ENCODE measurements at places on chromosomes 13 and 19. TPM values are rescaled to one million over a fixed set of nuclear protein-coding genes. Genes with fewer than 3 reads are reported as not detected.

BEST2 gene
- not detected for total RNA-seq

PCDH20 gene
- total RNA-seq, result under 0.01 TPM

FGF22 gene
- total RNA-seq, result not detected

CCDC194 gene
- total RNA-seq, result 0.07 TPM

CLEC4M gene
- not detected for total RNA-seq

ZFP82 gene
- 7.8 TPM for total RNA-seq

FUT1 gene
- 30.4 TPM for total RNA-seq
